ENCODE measurements at places on chromosomes 6 and 20.

GRCh38 chr6:93418033-93418407 is 1.3 kb downstream of the EPHA7 start:
- DNase-seq, result no peak

GRCh38 chr6:96898241-96898851 is 655 bp upstream of the NDUFAF4 start:
- no peak for DNase-seq

- DNase-seq, result no peak
These were observed 56.1 kb upstream of the FOXC1 start for GRCh38 chr6:1553562-1554083.

DNA sequence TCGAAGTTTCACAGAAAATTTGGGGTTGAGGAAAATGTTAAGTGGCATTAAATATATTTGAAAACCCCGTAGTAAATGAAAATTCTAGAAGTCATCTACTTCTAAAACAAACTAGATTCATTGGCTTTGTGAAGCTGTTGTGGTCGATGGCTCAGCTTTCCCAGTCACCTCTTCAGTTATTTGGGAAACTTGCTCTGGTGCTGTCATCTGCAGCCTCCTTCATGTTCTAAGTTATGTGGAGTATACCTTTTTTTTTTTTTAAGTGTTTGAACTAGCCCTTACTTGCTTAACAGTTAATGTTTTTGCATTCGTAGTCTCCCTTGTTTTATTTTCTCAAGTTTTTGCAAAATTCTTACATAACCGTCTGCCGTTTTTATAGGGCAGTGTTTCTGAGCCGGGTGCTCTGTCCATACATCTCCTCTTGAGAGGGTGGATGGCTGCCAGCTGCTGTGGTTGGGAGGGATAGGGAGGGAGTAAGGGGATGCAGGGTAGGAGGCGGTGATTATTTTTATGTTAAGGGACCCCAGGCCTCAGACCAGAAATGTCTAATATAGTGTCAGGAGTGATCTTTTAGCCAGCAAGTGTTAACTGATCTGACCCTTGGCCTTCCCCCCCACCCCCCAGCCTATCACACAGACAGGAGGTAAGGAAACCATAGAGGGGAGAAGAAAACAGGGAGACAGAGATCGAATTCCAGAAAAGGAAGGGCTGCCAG is 7.1 kb downstream of the RREB1 start:
- no peak for DNase-seq

DNA sequence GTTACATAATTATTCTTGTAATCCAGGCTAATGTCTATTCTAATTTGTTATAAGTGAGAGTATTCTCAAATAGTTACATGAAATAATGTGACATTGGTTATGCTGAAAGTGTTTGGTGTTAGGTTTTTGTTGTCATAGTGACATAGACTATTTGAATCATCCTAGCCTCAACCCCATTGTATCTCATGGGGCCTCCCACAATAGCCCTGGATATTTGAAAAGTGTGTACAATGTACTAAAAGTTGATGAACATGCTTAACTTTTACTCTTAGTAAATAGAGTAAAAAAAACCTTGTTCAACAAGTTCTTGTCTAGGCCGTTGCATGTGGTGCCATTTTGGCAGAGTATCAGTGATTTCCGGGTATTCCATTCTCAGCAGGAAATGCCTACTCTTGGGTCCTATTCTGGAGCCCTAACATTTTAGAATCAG is 83.0 kb downstream of the RTN4IP1 start:
- no peak for DNase-seq

GRCh38 chr6:153087436-153087835 is 43.6 kb downstream of the RGS17 start:
- DNase-seq, result no peak

DNA sequence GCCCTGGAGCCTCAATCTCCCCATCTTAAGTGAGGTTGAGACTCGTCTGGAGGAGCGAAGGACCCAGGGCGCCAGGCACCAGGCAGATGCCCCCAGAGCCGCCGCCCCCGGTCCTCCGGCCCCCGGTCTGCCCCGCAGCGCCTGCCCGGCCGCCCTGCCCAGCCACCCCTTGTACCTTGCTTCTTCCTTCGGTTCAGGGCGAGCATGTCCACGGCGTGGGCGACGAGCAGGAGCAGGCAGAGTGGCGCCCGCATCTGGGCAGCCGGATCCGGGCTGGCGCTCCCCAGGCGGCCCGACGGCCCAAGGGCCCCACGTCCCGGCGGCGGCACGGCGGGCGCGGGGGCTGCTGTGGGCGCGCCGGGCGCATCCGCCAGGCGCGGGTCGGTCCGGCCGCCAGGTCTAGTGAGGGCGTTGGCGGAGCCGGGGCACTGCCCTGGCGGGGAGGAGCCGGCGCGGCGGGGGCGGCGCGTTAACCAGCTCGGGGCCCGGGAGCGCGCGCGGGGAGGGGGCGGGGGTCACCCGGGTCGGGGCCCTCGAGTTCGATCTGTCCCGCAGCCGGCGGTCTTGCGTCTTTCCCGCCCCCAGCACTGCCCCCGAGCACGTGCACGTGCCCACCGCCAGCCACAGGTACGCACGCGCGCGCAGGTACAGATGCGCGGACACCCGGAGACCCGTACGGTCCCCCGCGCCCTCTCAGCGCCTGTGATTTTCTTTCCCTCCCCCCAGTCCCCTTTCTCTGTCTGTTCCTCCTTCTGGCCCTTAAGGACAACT is at the start of gene RSPO4:
TSS of gene RSPO4 (minus strand) at position 401 of the 771 bp plus-strand sequence. CDS start at position 254, 147 bp downstream.
- DNase-seq, result no peak

DNA sequence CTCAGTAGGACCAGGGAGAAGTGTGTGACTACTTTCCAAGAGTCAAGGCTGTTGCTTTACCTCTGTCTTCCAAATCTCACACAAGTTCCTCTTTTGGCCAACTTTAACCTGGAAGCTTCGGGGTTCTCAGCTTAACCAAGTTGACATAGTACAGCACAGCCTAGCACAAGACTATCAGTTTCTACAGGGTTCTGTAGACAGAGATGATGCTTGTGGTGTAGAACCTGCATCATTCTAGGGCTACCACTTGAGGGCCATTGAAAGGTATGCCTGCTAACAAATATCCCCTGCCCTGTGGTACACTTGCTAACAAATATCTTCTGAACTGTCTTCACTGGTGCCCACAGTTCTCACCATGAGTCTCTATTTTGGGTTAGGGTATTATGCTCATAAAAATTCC is 62.0 kb upstream of the MAP3K7 start:
- no peak for DNase-seq

GRCh38 chr6:169263836-169264608 is 10.4 kb upstream of the THBS2 start:
- no peak for DNase-seq

GRCh38 chr20:18465536-18466200 is 1.2 kb downstream of the DZANK1 start:
- no peak for DNase-seq

DNA sequence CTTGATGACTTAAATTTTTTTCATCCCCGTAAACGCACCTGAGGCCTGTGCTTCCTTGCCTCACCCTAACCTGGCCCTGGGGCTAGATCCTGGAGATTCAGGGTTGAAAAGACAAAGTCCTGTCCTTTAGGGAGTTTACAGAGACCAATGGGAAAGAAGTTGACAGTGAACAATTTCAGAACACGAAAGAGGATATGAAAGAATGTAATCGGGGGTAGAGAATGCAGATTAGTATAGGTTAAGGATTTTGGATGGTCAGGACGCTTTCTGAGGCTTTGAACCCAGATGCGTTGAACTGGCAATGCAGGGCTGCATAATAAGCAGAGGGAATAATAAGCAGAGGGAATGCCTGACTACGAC is 1.7 kb upstream of the FBXO5 start:
- no peak for DNase-seq

DNA sequence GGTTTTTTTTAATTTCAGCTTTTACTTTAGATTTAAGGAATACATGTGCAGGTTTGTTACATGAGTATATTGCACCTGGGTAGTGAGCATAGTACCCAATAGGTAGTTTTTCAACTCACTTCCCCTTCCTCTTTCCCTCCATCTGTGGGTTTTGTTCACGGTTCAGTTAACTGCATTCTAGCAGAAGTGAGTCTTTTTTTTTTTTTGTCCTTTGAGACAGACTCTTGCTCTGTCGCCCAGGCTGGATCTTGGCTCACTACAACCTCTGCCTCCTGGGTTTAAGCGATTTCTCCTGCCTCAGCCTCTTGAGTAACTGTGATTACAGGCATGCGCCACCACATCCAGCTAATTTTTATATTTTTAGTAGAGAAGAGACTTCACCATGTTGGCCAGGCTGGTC is 8.7 kb downstream of the UBR2 start:
- no peak for DNase-seq

- DNase-seq, result no peak
These were observed 30.4 kb upstream of the HIVEP2 start for GRCh38 chr6:142975365-142975764.

DNA sequence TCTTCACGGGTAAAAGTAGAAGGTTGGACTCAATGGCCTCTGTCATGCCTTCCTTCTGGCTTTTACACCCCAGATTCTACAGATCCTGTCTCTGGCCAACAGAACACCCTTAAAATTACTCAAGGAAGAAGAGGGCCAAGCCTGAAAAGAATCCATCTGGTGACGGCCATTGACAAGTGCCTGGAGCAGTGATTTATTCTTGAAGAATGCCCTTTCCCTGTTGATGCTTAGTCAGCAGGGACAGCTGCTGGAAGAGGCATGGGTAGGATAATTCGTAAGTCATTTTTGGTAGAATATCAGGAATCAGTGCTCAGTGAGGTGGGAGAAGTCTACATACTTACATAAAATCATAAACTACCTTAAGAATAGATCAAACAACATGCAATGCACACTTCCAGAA is 397.9 kb downstream of the SAMD5 start:
- no peak for DNase-seq

DNA sequence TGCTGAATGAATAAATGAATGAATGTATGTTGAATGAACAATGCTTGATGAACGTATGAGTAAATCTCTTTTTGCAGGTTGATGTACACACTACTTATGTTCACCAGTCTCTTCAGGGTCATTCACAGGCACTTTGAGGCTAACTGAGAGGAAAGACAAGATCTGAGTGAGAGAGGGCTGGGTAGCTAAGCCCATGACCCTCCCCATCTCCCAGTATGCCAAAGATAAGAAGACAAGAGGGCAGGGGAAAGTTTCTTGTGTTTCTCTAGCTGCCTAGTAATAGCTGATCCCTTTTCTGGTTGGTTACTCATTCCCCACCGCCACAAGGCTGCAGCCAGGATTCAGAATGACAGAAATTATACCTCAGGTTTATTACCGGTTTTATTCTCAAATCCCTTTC is 90.7 kb downstream of the CEP57L1 start:
- DNase-seq, result no peak

DNA sequence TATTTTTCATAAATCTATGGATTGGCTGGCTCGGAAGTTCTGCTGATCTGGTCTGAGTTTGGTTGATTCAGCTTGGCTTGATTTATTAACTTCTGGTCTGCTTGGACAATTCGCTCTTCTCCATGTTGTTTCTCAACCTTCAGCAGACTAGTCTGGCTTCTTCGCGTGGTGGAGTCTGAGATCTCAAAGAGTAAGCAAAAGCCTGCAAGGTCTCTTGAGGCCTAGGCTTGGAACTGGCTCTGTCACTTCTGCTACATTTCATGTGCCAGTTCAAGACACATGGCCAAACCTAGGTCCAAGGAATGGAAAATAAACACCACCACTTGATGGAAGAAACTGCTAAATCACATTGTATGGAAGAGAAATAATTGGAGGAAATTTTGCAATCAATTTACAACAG is 115.1 kb upstream of the JAG1 start:
- no peak for DNase-seq

DNA sequence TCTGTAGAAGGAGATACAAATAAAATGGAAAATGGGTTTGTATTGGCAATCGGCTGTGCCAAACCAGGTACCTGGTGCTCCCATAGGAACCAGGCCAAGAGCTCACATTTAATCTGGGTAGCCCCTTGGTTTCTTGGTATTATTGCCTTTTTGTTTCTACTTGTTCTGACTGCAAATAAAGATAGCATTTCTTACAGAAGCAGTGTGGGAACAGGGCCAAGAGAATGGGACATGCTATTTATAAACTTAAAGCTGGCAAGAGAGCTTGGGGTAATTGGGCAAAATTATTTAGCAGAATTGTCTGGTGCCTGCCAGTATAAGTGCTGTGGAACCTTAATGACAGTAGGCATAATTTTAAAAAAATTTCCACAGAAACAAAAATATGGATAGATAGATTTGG is 113.5 kb upstream of the GLP1R start:
- no peak for DNase-seq

DNA sequence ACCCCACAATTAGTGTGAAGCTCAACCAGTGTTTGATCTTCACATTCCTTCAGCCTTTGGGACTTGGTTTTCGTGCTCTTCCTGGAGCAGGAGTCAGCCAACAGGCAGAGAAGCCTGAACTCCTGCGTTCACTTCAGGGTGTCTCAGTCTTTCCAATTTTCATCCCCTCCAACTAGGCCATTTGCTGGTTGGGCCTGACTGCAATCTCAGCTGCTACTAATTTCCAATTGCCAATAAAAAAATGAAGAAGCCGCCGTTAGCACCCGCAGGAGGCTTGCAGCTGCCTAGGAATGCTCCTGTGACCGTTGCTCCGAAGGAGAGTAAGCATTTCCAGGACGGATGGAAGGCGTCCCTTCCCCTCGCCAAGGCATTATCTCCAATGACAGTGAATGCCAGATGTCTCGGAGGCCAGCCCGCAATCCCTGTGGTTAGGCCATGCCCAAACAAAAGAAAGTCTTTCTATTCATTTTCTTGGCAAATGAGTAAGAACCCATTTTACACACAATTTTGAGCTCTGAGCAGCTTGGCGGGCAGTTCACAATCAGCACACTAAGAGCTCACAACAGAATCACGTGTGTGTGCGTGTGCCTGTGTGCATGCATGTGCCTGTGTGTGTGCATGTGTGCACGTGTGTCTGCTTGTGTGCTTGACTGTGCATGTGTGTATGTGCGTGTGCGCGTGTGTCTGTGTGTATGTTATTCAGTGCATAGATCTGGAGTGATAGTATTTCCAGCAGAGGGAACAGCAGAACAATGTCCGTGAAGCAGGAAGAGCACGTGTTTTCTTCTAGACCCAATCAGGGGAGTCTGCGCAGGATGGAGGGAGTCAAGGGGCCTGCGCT is 301.2 kb downstream of the SMOC2 start:
- DNase-seq, result no peak

- DNase-seq, result no peak
These were observed 61.9 kb upstream of the OPRM1 start for GRCh38 chr6:153976921-153977693.

DNA sequence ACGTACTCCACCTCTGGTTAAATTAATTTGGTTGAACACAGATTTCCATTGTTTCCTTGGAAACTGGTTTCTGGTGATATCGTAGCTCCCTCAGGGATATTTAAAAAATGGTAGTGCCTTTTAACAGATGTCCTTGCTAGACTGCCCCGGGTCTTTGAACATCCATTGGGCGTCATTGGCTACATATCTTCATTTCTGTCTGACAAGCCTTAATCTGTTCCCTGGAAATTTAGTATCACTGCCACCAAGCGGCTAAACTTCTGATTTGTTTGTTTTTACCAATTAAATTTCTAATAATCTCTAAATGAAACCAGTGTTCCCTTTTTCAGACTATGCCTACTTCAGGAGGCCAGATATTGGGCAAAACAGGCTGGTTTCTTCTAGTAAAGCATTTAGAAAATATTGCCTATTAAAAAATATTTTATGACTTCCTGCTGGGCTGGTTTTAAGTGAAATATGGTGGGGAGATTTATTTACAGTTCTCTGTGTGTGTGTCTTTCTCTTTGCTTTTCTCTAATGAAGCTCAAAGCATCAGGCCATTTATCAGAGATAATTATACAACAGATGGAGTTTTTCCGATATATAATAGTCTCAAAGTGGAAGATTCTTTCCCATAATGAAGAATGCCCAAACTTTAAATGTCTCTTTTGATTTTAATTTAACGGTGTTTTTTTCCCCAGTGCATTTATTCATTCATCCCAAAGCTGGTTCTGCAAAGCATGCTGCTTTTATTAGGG is 249.5 kb downstream of the ZFAND3 start:
- no peak for DNase-seq

Measured in neuronal stem cell (in vitro differentiated cells).